ENCODE measurements at places on chromosomes 13 and 19.
A peak's percentile ranks its signal among the peaks of the same experiment; 100 is the strongest.

- DNase-seq: no peak
These were observed 22.8 kb upstream of the ITM2B start for GRCh38 chr13:48210178-48210577.

DNA sequence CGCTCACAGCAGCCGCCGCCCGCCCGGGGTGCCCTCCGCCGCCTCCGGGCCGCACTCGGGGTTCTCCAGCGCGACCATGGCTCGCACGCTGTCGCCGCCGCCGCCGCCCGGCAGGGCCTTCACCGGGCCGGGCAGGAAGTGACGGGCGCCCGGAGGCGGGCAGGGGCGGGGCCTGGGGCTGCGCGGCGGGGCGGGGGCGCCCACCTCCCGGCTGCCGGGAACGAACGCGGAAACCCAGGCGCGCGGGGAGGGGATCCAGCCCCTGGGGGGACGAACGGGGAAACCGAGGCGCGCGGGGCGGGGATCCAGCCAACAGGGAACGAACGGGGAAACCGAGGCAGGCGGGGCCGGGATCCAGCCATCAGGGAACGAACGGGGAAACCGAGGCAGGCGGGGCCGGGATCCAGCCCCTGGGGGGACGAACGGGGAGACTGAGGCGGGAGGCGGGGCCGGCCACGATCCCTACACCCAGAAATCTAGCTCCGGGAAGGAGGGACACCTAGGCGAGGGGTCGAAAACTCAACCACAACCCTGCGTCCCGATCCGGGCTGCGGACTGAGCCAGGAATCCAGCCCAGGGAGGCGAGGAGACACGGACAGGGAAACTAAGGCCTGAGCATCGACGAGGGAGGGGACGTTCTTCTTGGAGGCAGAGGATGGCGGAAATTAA, at the start of gene R3HDM4:
Gene R3HDM4 (minus strand): TSS at position 140 of the 669 bp plus-strand sequence. CDS start 62 bp downstream, at position 78.
- DNase-seq: peak; percentile 86

DNA sequence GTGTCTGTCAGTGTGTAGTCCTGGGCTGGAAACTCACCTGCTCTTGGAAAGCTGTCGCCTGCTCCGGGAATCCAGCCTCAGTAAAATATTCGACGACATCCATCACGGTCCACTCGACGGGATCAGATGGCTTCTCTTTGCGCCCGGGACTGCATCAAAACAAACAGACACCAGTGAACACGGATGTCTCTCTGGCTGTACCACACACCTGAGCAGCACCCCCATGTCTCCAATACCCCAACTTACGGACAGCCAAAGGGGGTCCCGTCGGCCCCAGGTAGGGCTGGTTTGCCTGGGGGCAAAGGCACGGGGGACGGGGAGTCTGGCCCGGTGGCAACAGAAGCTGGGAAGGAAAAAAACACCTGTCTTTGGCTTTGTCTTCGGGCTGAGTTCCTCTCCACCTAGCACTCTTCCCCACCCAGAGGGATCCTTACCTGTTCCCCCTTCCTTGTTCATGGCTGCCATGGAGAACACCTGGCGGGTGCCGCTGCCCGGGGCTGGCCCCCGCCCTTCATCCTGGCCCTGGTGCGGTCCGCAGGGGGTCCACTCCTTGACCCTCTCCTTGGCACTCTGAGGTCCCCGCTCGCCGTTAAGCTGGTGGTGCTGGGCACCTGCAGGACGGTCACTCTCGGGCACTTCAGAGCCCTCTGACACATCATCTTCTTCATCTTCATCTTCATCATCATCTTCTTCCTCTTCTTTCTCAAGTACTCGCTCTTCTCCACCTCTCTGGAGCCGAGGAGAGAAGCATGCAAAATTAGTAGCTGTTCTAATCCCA, 1.7 kb downstream of the SAMD1 start:
- DNase-seq: no peak

- no peak for DNase-seq
These were observed 3.1 kb downstream of the FGF9 start for GRCh38 chr13:21673789-21674489.

DNA sequence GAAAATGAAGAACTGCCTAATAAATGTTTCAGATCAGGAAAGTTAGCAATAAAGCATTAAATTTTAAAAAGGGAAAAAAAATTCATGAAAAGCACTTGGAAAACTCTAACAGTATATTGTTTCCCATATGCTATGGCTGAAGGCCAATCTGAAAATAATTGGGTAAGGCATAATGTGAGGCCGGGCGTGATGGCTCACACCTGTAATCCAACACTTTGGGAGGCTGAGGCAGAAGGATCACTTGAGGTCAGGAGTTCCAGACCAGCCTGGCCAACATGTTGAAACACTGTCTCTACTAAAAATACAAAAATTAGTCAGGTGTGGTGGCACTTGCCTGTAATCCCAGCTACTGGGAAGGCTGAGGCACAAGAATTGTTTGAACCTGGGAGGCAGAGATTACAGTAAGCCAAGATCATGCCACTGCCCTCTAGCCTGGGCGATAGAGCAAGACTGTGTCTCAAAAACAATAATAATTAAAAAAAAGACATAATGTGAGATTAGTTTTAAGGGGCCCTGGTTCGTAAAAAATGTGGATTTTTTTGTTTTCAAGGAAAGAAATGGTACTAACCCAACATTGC, 15.2 kb downstream of the INTS6 start:
- DNase-seq: no peak

DNA sequence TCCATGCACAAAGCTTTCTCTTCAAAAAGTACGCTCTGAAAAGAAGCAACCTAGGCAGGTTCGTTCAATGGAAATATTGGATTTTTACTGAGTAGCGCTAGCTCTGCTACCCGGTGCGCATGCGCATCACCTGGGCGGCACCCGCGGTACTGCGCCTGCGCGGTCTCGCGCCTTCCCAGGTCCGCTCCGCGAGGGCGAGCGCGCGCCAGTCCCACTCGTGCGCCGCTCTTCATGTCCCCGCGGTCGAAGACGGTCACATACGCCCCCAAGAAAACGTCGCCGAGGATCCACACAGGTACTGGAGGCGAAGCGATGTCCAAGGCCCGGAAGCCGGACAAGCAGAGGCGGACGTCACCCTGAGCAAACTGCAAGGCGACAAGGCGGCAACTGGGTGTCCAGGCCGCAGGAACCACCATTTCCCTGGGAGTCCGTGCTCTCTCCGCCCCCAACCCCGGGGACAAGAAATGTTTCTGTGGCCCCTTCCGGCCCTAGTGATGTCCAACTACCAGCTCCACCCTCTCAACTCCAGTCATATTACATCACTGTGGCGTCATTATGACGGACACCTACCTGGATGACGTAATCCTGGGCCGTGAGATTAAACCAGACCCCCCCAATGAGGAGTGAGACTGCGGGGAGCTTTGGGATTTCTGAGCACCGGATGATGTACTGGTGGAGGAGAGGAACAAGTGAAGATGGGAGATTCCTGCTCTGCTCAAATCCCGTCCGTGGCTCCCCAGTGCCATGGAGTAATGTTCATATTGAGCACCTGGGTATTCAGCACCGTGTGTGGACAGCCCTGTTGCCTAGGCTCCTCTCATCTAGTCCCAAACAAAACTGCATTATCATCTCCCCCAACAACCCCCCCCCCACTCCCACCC, 4.8 kb upstream of the KCNC3 start:
- peak; percentile 83 for DNase-seq

DNA sequence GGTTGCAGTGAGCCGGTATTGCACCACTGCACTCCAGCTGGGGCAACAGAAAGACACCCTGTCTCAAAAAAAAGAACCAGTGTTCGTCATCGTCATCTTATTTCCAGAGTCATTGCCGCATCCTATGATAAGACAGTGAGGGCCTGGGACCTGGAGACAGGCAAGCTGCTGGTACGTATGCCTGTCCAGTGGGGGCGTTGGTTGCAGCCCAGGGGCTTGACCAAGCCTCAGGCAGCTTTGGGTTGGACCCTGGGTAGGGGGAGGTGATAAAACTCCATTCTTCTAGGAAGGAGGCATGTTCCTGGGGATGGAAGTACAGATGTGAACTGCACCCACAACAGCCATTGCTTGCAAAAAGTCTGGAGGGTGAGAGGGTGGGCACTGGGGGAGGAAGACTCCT, 15.6 kb downstream of the WDR88 start:
- DNase-seq: no peak

DNA sequence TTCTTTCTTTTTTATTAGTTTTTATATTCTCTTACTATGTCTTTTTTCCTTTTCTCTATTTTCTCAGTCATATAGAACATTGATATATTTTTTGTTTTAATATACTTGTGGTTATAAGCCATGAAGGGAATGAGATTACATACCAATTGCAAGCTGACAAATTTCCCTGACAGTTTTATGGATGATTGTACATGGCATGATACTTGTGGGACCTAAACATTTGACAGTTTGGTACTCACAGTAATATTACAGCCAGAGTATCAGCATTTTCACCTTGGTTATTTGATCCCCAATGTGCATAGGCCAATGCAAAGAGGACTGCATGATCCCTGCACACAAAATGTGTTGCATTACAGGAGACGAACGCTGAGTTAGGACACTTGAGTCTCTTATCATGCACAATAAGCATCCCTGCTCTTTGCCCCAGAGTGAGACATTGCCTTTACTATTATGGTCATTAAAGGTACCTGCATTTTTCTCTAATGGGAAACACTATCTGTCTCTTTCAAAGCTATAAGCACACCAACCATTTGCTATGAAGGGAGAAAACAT, 713.4 kb upstream of the PCDH20 start:
- no peak for DNase-seq

DNA sequence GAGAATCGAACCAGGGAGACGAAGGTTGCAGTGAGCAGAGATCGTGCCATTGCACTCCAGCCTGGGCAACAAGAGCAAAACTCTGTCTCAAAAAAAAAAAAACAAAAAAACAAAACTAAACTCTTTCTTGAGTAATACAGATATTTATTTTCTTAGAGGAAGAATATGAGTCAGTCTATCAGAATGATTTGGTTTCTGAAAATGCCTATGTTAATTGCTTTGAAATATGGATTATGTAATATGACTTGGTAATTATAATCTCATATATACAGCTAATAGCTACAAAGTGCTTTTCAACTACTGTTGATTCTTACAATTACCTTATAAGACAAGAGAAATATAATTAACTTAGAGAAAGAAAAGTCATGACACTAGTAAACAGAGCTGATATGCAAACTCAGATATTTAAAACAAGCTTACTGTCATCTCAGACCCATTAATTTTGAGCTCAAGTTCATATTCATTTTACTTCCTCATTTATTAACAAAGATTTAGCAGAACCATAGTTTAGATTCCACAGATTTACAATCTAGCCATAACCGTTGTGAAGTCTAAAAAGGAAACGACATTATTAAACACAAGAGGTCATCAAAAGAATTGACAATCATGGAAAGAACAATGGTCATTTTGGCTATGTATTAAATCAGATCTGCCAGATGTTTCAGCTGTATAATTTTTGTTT, 88.0 kb downstream of the TBC1D4 start:
- DNase-seq: no peak

DNA sequence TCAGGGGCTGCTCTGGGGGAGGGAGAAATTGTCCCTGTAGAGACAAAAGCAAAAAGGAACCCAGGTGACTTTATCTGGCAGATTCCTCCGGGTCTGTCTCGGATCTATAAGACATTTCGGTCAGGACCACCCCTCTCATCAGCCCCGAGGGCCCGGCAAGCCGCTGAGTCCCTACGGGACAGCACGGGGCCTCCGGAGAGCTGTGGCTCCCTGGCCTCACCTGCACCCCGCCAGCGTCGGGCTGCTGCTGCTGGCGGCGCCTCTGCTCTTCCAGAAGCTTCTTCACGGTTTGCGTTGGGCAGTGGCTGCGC, 1.9 kb downstream of the NFKBID start:
- no peak for DNase-seq

DNA sequence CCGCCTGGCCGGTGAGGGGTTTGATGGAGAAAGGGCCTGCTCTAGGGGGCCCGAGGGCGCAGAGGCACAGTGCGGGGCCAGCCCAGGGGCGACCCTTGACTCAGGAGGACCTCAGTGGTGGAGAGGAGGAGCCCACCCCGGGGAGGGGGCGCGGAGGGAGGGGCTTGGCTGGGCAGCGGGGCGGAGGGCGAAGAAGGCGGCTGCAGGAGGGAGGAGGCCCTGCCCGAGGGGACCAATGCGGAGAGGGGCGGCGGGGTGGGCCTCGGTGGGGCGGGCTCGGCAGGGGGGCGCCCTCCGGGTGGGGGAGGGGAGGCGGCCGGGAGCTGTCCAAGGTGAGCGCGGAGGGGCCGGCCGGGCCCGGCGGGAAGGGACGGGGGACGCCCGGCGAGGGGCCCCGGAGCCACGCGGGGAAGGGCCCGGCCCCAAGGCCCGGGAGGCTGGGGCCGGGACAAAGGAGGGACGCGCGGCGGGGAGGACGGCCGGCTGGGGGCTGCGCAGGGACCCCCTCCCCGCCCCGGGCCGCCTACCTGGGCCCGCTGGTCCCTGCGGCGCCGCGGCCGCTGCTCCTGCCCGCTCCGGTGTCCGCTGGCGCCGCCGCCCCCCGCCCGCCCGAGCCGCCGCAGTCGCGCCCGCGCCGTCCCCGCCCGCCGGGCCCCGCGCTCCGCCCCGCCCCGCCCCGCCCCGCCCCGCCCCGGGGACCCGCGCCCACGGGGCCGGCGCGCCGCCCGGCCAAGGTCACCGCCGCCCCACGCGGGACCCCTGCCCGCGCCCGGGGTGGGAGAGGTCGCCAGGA, at the start of gene DIRAS1:
Gene DIRAS1 (minus strand): TSS at position 596 of the 793 bp plus-strand sequence. CDS start 3,566 bp downstream, outside the sequence.
- no peak for DNase-seq

DNA sequence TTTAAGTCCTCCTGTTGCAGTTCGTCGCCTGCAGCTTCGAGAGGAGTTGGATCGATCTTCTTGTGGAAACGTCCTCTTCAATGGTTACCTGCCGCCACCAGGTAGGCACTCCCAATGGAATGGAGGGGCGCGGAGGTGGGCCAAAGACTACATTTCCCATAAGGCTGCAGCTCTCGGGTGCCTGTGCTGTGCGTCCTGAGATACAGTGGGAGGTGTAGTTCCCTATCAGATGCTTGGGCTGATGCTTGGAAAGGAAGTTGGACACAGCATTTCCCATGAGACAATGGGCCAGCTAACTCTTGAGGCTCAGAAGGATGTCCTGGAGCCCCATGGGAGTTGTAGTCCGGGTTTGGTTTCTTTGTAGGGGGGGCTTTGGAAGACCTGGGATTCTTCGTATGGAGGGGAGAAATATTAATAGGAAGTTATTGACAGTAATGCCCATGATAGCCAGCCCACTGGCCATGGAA, 1.8 kb downstream of the SHKBP1 start:
- DNase-seq: no peak

DNA sequence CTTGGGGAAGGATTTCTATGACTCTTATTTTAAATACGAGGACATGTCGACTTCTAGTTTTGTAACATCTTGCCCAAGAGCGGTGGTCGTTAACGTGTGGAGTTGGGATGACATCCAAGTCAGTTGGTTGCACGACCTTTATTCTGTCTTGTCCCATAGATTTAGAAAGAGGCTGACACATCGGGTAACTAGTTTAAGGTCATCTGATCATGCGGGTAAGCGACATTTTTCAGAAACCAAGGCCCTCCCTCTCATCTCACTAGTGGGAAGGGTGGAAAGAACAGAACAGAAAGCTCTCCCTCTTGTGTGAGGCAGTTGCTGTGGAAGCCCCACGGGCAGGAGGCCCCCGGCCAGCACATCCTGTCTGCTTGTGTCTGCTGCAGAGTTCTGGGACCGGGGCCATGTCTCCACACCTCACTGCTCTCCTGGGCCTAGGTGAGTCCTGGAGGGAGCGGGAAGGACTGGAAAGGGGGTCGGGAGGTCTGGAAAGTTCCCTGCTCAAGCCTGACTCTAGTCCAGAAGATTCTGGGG, at the start of gene LAIR2:
Gene LAIR2 (plus strand): TSS at position 314 of the 531 bp plus-strand sequence. CDS start 88 bp downstream, at position 402.
- DNase-seq: no peak

GRCh38 chr13:52600666-52601065, 41.6 kb upstream of the HNRNPA1L2 start:
- DNase-seq: no peak
